ENCODE measurements at places on chromosomes 3 and 15.
A peak's percentile ranks its signal among the peaks of the same experiment; 100 is the strongest.

GRCh38 chr15:38048001-38048455 lies 113.6 kb downstream of the TMCO5A start:
- DNase-seq = no peak

DNA sequence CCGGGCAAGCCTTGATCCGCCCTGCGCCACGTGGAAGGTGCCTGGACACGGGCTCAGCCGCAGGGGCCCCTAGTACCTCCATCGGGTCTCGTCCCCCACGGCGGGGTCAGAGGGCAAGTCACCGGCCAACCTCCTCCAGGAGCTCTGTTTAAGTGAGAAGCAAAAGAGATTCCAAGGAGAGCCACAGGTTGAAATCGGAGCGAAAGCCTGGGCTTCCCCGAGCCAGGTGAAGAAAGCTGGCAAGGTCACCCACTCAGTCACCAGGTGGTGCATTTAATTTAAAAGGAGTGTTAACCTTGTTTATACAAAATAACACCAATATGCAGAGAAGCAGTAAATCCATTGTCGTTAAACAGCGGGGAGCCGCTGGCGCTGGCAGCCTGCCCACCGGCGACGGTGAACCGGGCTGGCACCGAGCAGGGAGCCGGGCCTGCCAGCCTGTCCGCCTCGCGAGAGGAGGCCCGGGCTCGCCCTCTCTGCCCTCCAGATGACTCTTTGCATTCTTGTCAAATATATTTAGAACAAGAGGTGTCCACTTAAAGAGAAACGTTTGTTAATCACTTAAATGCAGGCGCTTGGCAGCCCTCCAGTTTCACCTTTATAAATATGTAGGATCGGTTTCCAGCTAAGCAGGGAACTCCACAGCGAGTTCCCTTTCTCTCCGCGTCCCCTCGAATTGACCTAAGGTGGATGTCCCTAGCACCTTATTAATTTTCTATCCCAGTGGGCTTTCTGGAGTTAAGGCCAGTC lies 277.3 kb upstream of the NR2F2 start:
- peak; percentile 26 for DNase-seq

DNA sequence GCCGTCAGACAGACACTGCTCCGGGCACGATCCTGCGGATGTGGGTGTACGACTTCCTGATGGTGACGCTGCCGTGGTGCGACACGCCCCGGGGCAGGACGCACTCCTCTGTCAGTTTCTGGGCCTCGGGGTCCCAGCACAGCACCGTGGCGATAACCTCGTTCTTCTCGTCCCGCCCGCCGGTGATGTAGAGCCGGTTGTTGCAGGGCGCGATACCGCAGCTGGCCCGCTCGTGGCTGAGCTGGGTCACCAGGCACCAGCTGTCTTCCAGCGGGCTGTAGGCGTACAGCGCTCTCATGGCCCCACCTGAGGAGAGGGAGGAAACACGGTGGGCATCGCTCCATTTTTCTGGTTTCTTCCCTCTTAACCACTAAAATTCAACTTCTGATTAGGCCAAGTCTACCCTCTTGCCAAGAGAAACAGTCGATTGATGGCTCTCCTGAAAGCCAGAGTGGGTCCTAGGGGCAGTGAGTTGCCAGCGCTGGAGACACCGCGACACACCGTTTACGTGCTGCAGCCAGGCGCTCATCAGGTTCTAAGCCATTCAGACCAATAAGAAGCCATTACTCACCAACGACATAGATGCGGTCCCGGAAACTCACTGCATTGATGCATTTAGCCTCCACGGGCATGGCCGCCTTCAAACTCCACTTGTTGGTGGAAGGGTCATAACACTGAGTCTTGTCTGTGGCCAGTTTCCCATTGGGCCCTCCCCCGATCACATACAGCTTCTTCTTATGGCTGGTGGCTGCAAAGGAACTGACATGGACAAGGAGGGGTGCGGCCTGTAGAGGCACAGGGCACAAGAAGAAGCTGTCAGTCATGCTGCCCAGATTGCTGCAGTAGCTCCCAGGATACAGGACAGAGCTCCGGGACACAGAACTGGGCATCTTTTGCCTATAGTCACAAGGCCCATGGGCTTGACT lies 63.3 kb downstream of the KLHL6 start:
- DNase-seq = no peak

GRCh38 chr15:81091889-81092558 lies 42.0 kb upstream of the CFAP161 start:
- DNase-seq = peak; percentile 92

GRCh38 chr15:36407647-36408046 lies 171.8 kb upstream of the CDIN1 start:
- peak; percentile 88 for DNase-seq

- DNase-seq = no peak
Observed at GRCh38 chr15:89502867-89503595, 6.6 kb upstream of the RHCG start.

DNA sequence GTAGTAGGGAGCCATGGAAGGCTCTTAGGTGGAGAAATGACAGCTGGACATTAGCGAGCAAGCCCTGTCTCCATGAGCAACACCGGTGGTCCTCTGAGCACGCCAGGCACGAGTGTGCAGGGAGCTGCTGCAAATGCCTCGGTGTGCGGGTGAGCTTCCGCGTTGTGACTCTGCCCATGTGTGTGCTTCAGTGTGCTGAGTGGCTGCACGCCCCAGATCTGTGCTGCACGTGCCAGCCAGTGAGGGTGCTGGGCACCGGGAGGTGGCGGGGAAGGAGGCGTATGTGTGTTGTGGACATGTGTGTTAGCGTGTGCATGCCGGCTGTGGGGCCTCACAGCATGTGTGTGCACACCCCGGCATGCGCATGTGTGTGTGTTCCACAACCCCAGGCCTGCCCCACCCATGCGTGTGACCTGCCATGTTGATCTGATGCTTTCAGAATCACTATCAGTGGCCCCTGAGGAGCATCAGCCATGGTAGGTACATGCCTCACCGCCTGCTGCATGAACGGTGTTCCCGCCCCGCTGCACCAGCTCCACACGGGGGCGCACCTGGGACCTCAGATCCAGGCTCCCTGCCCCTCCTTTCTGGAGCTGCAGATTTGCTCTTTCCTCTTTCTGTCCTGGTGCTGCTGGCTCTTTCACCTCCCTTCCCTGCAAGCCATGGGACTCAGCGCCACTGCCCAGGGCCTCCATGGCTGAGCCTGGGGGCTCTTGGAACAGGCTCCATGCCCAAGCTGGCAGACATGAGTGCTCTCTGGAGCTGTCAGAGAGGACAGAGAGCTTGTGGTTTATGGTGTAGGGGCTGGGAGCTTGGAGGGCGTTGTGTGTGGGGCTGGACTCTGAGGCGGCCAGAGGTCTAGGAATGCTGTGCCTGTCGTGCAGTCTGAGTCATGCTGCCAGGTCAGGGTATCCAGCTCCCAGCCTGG lies 169.4 kb downstream of the TBC1D2B start:
- DNase-seq = peak; percentile 81

DNA sequence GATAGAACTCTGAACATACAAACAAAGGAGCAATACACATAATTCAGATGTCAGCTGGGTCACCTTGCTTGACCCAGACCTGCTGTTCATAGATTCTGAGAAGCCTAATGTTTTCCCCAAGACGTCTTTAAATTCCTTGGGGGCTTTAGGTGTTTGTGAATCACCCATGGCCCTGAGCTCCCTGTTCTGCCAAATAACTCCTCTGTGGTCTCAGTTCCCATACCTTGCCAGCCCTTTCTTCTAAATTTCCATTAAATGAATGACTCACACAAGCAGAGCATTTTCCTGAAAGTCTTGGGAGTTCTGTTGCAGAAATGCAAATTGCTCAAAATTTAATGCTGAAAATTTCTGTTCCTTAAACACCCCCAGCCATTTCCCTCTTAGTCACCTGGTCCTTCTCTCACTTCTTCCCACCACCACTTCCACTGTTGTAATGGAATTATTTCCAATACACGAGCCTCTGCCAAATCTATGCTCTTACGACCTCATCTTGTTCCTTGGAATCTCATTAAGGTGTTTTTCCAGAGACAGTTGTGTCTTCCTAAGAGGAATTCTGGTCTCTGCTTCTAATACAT lies 33.4 kb upstream of the PSMD6 start:
- peak; percentile 91 for DNase-seq

DNA sequence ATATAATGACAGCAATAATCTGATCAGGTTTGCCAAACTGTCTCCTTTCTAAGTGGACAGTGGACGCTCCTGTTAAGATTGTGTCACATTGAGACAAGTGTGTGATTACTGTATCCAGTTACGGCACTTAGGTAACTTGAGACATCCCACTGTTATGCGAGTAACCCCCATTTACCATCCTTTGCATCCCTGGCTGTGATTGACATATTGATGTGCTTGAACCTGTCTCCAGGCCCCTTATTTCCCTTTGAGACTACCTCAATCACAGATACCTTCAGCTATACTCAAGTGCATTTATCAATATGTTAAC lies 785.2 kb downstream of the NR2F2 start:
- no peak for DNase-seq

DNA sequence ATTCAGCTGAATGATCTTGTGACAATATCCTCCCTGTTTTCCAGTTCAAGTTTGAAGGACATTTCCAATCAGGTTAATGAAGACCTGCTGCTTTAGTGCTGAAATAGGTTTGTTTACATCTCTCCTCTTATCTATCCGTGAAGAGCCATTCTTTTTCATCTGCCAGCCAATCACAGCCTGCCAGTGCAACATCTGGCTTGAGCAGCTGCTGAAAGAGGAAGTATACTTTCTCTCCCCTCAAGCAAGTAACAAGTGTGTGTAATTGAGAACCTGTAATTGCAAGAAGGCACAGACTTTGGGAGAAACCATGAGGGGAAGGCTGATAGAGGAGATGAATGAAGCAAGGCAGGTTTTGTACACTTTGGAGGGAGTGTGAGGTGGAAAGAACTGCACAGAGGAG lies 404.3 kb downstream of the AGBL1 start:
- DNase-seq = no peak

DNA sequence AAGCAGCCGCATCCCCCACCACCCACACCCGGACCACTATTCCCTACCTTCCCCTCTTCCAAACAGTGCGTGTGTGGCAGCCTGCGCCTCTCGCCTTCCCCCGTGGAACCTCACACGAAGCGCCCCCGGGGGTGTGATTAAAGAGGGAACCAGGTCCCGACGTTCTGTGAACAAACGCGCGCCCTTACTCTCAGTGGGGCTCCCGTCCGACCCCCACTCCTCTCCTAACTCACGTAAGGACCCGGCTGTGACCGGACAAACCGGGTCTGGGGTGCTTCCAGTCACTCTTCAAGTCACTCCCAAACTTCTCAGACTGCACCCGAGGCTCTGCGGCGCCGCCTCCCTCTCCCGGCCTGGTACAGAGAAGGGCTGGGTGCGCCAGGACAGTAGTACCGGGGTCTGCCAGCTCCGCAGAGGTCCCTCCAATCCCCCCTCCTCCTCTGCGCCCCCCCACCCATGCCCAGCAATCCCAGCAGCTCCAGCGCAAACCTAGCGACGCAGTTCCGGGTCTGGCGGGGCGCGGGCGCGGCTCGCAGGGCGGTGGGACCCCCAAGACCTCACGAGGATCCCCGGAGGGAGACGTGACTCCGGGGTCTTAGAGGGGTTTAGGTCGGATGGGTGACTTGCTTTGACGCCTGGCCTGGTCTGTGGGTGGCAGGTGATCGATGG lies 574 bp downstream of the DUOXA1 start:
- DNase-seq = no peak

DNA sequence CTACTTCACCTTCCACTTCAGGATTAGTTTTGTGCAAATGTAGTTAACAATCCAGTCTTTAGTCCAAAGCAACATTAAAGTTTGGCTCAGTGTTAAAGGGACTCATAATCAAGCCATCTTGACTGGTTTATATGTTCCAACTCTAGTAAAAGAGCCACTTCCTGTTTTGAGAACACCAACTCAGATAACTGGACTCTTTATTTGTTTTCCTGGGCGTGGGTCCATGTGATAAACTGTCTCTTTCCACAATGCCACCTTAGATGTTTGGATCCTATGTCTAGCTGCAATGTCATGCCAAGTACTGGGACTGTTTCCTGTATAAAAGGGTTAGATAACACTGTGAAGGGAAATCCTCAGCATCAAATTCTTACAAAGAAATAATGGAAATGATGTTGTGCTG lies 545.0 kb downstream of the PYDC2 start:
- DNase-seq = peak; percentile 82

DNA sequence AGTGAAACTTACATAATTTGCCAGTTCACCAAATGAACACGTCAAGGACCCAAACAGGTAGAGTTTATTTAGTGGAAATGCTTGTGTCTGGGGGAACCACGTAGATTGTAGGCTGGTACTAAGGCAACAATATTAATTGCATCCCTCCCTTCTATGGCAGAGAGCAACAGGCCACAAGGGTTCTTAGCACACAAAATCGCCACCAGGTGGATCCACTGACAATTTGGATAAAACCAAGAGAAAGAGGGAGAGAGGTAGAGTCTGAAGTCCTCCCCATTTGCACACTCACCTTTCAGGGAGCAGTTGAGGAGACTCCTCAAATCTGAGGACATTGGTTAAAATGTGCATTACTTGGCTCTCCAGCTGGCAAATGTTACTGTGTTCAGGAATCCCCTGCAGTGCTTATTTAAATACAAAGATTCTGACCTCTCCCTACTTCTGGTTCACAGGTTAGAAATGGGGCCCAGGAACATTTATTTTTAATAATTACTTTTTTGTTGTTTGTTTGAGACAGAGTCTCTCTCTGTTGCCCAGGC lies 181.0 kb upstream of the FEZF2 start:
- DNase-seq = peak; percentile 13

DNA sequence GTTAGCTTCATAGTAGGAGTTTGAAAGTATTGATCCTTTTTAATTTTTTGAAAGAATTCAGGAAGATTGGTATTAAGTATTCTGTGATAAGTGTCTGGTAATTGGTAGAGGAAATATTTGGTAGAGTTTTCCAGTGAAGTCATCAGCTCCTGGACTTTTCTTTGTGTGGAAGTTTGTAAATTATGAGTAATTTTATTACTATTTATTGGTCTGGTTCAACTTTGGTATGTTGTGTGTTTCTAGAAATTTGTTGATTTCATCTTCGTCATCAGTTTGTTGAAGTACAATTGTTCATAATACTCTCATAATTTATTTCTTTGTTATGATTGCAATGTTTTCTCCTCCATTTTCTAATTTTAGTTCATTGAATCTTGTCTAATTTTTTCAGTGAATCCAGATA lies 832.0 kb downstream of the OTOL1 start:
- no peak for DNase-seq

DNA sequence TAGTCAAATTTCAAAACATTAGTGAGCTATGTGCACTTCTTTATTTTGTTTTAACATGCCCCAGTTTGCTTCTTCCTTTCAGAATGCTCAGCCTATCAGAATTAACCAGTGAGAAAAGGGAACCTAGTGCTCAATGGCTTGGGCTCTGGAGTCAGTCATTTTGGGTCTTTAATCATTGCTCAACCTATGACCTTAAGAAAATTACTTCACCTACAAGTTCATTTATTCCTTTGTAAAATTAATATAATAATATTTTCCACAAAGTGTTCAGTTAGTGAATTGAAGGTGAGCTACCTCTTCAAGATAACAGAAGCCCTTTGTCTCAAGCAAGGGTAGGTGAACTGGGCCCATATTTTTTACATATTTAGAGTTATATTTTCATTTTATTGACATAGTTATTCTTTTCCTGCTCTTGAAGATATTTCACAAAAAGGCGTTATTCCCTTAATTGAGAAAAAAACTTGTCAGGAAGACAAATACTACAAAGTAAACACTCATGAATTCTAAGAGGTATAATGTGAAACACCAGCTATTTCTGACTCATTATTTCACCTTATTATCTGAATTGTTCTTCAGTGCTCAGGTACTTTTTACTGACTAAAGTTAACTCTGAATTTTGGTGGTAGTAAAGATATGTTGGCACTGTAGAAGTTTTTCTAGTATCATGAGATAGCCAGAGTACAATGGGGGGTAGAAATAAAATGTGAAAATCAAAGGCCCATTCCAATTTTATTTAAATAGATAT lies 415.5 kb downstream of the NAALADL2 start:
- DNase-seq = no peak

Data from M059J (cell line).